ENCODE measurements at places on chromosomes 7 and 10. TPM values are rescaled to one million over a fixed set of nuclear protein-coding genes. Genes with fewer than 3 reads are reported as not detected.

Gene TMEM176A
- 18.3 TPM for total RNA-seq

Gene ARMC3
- total RNA-seq, result 20.2 TPM

Gene CYP2C8
- total RNA-seq, result 1.0 TPM

Gene PANK1
- total RNA-seq, result 18.3 TPM

Gene CRHR2
- 0.20 TPM for total RNA-seq

Gene ELOVL3
- total RNA-seq, result 1.4 TPM

Gene ABCA13
- 23.2 TPM for total RNA-seq

Gene VIM
- total RNA-seq, result 1,296 TPM

Gene TRPV5
- total RNA-seq, result not detected

Gene NFE2L3
- total RNA-seq, result 4.9 TPM

Gene IRF5
- total RNA-seq, result 6.0 TPM

Gene DBNL
- total RNA-seq, result 144 TPM

Gene ASAH2B
- 3.6 TPM for total RNA-seq

Gene CUBN
- 5.1 TPM for total RNA-seq

Gene PRSS2
- 47.9 TPM for total RNA-seq

Gene FAM24B
- 7.8 TPM for total RNA-seq

Gene KLLN
- total RNA-seq, result 1.1 TPM

Gene ALKBH4
- total RNA-seq, result 10.2 TPM

Gene CRTAC1
- 82.4 TPM for total RNA-seq

Gene CHRM2
- total RNA-seq, result 0.61 TPM

Gene NPC1L1
- 0.03 TPM for total RNA-seq

Gene SPDYE8
- not detected for total RNA-seq

Gene NANOS1
- 0.74 TPM for total RNA-seq

Gene RBM48
- 9.0 TPM for total RNA-seq

Gene TUBB8
- total RNA-seq, result 0.15 TPM

Gene SNX8
- total RNA-seq, result 24.6 TPM

Gene PAPOLB
- total RNA-seq, result 1.9 TPM

Gene FOXI2
- 0.15 TPM for total RNA-seq

Gene MSMB
- total RNA-seq, result 0.64 TPM

Gene SH2D4B
- 0.12 TPM for total RNA-seq

Gene ZNF212
- total RNA-seq, result 10.2 TPM

Gene IKZF1
- 37.8 TPM for total RNA-seq

Gene TCTN3
- 38.1 TPM for total RNA-seq

Gene PRSS37
- not detected for total RNA-seq

Gene STAG3
- 2.1 TPM for total RNA-seq

Gene PMS2
- total RNA-seq, result 19.1 TPM

Gene AGAP5
- 8.9 TPM for total RNA-seq

All from lung (tissue), 17 donors.